Naive thymus-derived CD4-positive, alpha-beta T cell (primary cell): ENCODE measurements at places on chromosomes 2 and 18. TPM values are rescaled to one million over a fixed set of nuclear protein-coding genes. Genes with fewer than 3 reads are reported as not detected.

- no peaks in the 10 kb centered on the region for H3K27me3 ChIP-seq
- no peak overlapping the region for H3K27ac ChIP-seq
- no peak for DNase-seq
- H3K4me1 ChIP-seq: no peaks in the 10 kb centered on the region
These were observed 141.5 kb downstream of the SPHKAP start for GRCh38 chr2:228039752-228040534.

DNA sequence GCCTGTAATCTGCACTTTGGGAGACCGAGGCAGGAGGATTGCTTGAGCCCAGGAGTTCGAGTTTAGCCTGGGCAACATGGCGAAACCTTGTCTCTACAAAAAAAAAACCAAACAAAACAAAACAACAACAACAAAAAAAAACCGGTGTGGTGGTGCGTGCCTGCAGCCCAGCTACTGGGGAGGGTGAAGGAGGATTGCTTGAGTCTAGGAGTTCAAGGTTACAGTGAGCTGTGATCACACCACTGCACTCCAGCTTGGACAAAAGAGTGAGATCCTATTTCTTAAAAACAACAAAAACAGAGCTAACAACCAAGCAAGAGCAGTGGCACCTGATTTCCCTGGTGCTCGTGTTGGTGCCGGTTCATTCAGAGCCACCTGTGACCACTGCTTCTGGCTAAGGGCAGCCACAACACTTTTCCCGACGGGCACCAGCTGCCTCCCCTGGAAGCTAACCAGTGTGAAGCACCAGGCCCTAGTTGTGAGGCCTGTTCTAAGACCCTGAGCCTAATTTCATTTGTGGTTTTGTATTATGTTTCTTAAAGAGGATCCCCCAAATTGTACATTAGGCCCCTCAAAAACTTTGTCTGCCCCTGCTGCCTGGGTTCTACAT, 1.3 kb downstream of the AOX1 start:
- H3K4me1 ChIP-seq: no peaks in the 10 kb centered on the region
- no peaks in the 10 kb centered on the region for H3K27me3 ChIP-seq
- H3K36me3 ChIP-seq: no peaks in the 10 kb centered on the region
- H3K27ac ChIP-seq: no peak overlapping the region

The CCDC102B gene
- 5.8 TPM for total RNA-seq

DNA sequence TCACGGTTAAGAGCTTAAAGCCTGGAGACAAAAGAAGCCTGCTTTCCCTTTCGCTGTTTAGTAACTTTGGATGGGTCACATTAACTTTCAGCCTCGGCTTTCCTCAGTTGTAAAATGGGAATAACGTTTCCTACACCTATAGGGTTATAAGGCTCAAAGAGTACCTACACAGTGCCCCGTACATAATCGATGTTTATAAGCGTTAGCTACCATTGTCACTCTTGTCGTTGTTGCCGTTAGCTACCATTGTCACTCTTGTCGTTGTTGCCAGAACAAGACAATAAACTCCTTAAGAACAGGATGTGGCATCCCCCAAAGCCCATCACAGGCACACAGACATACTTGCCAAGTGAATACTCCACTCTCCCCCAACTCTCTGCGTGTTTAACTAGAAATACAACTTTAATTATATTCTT, 901 bp upstream of the MFSD6 start:
- peaks cover 28% of the 10 kb centered on the region for H3K4me1 ChIP-seq
- DNase-seq: peak; percentile 90
- peak overlapping the region; percentile 100 for H3K27ac ChIP-seq
- H3K4me3 ChIP-seq: peak overlapping the region; percentile 51
- no peaks in the 10 kb centered on the region for H3K27me3 ChIP-seq

The REEP1 gene
- total RNA-seq: 0.45 TPM

The RABL2A gene
- total RNA-seq: 16.5 TPM

- DNase-seq: no peak
- no peak overlapping the region for H3K27ac ChIP-seq
- no peaks in the 10 kb centered on the region for H3K27me3 ChIP-seq
- H3K4me1 ChIP-seq: no peaks in the 10 kb centered on the region
- no peak overlapping the region for H3K4me3 ChIP-seq
These were observed 12.2 kb downstream of the KCNJ3 start for GRCh38 chr2:154710685-154711084.

GRCh38 chr18:63480476-63480875, 3.7 kb downstream of the SERPINB5 start:
- no peak overlapping the region for H3K27ac ChIP-seq
- H3K4me1 ChIP-seq: no peaks in the 10 kb centered on the region
- H3K27me3 ChIP-seq: no peaks in the 10 kb centered on the region
- no peak for DNase-seq
- H3K36me3 ChIP-seq: no peaks in the 10 kb centered on the region
- no peak overlapping the region for H3K4me3 ChIP-seq

The SOCS6 gene
- 3.3 and 4.5 TPM in 2 replicates for total RNA-seq

- no peaks in the 10 kb centered on the region for H3K36me3 ChIP-seq
- no peak overlapping the region for H3K27ac ChIP-seq
- no peaks in the 10 kb centered on the region for H3K27me3 ChIP-seq
- DNase-seq: no peak
These were observed 339.0 kb upstream of the LRRTM1 start for GRCh38 chr2:80643598-80643997.

DNA sequence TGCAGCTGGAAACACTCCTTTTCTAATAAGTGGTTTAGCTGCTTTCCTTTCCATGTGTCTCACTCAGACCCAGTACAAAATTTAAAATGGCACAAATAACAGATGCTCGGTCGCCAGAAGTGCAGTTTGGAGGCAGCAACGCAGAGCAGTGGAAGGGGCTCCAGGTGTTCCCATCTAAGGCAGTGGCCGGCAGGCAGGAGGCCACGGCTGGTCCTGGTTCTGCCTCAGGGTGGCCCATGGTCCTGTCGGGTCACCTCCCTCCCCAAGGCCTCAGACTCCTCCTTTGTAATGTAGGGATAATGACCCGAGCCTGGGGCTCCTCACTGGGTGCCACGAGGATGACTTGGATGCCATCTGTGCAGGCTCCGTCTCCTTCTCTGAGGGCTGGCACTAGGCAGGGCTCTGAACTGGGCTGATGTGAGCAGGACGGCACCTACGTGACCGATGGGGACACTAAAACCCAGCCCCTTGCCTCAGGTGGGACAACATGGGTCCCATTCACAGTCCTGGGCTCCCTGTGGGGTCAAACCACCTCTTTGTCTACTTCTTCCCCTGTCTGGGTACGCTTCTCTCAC, 80.9 kb upstream of the SLC66A3 start:
- H3K4me3 ChIP-seq: no peak overlapping the region
- no peak for DNase-seq
- H3K27ac ChIP-seq: no peak overlapping the region
- peaks cover 4% of the 10 kb centered on the region for H3K27me3 ChIP-seq

DNA sequence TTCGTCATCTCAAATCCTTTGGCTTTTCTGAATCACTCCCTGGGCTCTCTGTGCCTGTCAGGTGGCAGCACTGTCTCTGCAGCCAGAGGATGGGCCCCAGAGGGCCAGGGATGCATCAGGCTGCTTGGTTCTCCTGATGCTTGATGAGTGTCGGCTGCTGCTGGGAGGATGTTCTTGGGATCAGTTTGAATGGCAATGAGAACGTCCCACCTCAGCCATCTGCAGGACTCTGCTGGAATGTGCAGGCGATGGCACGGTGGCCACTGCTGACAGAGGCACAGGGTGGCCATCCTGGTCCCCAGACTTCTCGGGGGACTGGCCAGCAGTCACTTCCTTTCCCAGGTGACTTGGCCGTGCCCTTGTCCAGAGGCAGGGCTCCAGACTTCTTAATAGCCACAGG, 146.0 kb downstream of the FAM210A start:
- peaks cover 5% of the 10 kb centered on the region for H3K4me1 ChIP-seq
- no peaks in the 10 kb centered on the region for H3K27me3 ChIP-seq
- H3K36me3 ChIP-seq: no peaks in the 10 kb centered on the region
- H3K27ac ChIP-seq: no peak overlapping the region
- no peak overlapping the region for H3K4me3 ChIP-seq

GRCh38 chr2:215236131-215236530, 75.7 kb upstream of the ATIC start:
- H3K27ac ChIP-seq: no peak overlapping the region
- no peaks in the 10 kb centered on the region for H3K27me3 ChIP-seq
- H3K4me1 ChIP-seq: no peaks in the 10 kb centered on the region
- no peak for DNase-seq

DNA sequence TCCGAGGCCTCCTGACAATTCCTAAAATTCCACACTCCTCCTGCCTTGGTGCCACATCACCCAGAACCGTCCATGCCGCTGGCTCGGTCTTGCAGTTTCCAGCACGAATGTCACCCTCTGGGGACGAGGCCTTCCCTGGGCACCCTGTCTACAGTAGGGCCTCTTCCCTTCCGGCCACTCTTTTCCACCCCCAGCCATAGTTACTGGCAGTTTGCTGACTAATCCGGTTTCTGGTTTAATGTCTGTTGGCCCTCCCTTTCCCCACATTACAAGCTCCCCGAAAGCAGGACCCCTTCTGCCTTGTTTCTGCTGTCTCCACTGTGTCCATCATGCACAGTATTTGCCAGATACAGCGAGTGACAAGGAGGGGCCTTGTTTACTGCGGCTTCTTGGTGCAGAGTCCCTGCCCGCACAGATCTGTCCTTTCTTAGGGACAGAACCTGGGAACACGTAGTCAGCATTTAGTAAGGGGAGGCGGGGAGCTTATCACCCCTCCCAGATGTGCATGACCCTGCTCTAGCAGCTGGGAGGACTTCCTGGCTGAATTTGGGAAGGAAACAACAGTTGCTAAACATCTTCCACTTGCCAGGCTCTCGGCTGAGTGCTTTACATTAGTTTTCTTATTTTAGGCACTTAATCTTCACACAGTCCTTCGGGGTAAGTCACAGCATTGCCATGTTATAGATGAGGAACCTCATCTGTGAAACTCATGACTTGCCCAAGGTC, 23.6 kb upstream of the CATIP start:
- no peak overlapping the region for H3K27ac ChIP-seq
- H3K4me1 ChIP-seq: no peaks in the 10 kb centered on the region
- DNase-seq: no peak
- H3K27me3 ChIP-seq: no peaks in the 10 kb centered on the region

The SCN9A gene
- 1.8 TPM for total RNA-seq

The SPOPL gene
- 12.5 TPM for total RNA-seq

DNA sequence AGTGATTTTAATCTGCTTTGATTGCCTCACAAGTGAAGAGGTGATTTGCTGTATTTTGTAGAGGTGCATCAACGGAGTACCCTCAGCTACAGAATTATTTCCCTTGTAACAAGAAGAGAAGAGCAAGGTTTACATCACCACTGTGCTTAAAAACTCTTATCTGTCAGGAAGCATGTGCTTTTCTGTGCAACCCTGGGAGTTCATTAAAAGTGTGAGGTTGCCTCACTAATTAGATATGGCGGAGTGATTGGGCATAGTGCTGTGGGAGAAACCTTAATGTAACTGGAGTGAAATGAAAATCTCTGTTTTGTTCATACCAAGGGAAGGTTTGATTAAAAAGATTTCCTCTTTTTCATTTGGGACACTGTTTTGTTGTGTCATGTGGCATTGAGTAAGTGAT, 544.7 kb downstream of the PARD3B start:
- no peak overlapping the region for H3K27ac ChIP-seq
- no peaks in the 10 kb centered on the region for H3K36me3 ChIP-seq
- H3K4me1 ChIP-seq: no peaks in the 10 kb centered on the region
- DNase-seq: no peak
- no peaks in the 10 kb centered on the region for H3K27me3 ChIP-seq

- no peak for DNase-seq
- no peaks in the 10 kb centered on the region for H3K4me1 ChIP-seq
- H3K27ac ChIP-seq: no peak overlapping the region
- H3K27me3 ChIP-seq: no peaks in the 10 kb centered on the region
- no peak overlapping the region for H3K4me3 ChIP-seq
These were observed 256.0 kb upstream of the HNMT start for GRCh38 chr2:137708311-137708710.

The COMMD1 gene
- total RNA-seq: 28.3 and 30.0 TPM in 2 replicates

- no peak overlapping the region for H3K27ac ChIP-seq
- no peaks in the 10 kb centered on the region for H3K36me3 ChIP-seq
- DNase-seq: no peak
- H3K27me3 ChIP-seq: no peaks in the 10 kb centered on the region
These were observed 150.3 kb downstream of the SMAD7 start for GRCh38 chr18:48800466-48800865.

The SERPINB4 gene
- total RNA-seq: not detected

DNA sequence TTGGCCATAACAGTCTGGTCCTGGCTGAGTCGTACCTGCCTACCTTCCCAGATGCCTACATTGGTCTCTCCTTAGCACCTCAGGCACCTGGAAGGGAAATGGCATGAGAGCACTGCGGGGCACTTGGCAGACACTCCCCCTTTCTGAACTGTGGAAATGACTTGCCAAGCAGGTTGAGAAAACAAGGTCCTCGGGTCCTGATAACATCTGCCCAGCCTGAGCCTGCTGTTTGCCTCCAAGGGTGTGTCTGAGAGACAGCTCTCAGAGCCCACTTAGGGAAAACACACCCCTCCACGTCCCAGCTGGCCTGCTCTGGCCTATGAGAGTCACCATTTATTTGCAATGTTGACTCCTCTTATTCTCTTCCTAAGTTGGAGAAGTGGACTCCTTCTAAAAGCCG, 10.5 kb downstream of the FAM110C start:
- H3K27ac ChIP-seq: no peak overlapping the region
- H3K36me3 ChIP-seq: no peaks in the 10 kb centered on the region
- no peak overlapping the region for H3K4me3 ChIP-seq
- no peak for DNase-seq

The ADD2 gene
- 5.8 and 6.7 TPM in 2 replicates for total RNA-seq

The AMER3 gene
- not detected for total RNA-seq

DNA sequence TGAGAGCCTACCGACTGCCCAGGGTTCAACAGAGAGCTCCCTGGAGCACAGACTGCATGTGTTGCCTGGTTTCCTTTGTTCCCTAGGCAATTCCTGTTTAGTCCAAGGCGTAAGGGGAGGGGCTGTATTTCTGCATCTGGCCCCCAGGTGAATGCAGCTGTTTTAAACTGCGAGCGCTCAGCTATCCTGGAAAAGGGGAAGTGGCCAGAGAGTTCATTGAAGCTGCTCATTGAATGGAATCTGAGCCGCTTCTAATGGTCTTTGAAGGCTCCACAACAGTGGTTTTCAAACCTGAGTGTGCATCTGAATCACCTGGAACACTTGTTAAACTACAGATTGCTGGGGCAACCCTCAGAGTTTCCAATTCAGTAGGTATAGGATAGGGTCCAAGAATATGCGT, 18.1 kb downstream of the MAPK4 start:
- no peaks in the 10 kb centered on the region for H3K27me3 ChIP-seq
- H3K4me1 ChIP-seq: no peaks in the 10 kb centered on the region
- DNase-seq: no peak
- H3K4me3 ChIP-seq: no peak overlapping the region

The LIMS4 gene
- 0.29 and 0.46 TPM in 2 replicates for total RNA-seq

- no peaks in the 10 kb centered on the region for H3K4me1 ChIP-seq
- H3K27me3 ChIP-seq: no peaks in the 10 kb centered on the region
- H3K4me3 ChIP-seq: no peak overlapping the region
These were observed 94.0 kb downstream of the AQP4 start for GRCh38 chr18:26771524-26771923.
